ENCODE measurements at places on chromosomes 6 and 20.
A peak's percentile ranks its signal among the peaks of the same experiment; 100 is the strongest.

DNA sequence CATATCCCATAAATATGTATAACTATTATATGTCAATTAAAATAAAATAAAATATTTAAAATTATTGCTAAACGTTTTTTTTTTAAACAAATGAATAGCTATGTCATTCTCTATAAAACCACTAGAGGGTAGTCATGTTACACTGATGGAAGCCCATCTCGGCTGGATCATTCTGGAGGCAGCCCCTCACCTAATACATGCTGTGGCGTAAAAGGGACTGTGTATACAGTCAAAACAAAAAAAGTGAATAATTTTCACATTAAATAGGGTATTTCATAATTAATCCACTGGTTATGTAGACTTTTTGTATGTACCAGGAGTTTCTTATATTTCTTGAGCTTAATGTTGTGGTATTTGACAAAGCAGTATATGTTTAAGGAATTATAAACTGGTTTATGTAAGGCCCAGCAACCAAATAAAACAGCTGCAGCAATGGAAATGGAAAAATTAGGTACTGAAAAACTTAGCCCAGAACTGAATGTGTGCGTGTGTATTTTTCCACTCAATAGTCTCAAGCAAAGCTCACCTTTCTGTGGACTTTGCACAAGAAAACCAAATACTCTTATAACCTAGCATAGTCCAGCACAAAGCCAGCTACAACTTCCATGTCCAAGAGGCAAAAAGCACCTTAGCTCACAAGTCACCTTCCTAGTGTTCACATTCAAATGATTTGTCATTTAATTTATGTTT lies 81.7 kb downstream of the COL9A1 start:
- peak; percentile 26 for DNase-seq

DNA sequence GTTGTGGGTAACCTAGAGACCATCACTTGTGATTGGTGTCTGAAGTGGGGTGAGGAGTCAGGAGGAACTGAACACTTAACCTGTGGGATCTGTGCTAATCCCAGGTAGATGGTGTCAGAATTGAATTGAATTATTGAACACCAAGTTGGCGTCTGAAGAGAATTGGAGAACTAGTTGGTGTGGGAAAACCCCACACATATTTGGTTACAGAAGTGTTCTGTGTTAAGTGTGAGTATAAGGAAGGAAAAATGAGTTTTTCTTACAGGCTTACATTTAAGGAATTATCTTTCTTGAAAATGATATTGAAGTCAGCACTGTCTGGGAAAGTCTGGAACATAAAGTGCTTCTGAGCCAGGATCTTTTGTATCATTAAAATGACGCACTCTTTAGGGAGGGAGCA lies 182.9 kb upstream of the ECI2 start:
- DNase-seq, result no peak

DNA sequence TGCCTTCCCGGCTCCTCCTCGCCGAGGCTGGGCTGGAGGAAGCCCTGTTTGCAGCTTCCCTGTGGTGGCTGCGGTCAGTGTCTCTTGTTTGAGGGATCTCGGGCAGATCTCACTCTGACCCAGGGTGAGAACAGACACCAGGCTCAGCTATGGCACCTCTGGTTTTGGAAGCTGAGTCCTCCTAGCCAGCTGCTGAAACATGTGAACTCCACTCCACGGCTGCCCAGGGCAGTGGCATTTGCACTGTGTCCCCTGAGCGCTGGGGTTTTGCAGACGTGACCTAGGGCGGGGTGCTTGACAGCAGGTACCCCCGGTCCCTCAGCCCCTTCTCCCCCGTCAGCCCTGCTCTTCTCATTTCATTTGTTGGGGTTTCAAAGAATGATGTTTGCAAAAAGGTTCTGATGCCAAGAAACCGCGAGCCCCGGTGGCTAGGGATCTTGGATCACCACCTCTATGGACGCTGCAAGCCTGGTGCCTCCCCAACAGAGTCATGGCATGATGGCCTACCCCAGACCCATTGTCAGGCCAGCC lies 55.0 kb upstream of the DACT2 start:
- DNase-seq, result no peak

- no peak for DNase-seq
Measured at GRCh38 chr6:112296122-112296521, 41.8 kb upstream of the LAMA4 start.

- peak; percentile 21 for DNase-seq
Measured at GRCh38 chr6:152636021-152636608, 1.0 kb downstream of the SYNE1 start.

DNA sequence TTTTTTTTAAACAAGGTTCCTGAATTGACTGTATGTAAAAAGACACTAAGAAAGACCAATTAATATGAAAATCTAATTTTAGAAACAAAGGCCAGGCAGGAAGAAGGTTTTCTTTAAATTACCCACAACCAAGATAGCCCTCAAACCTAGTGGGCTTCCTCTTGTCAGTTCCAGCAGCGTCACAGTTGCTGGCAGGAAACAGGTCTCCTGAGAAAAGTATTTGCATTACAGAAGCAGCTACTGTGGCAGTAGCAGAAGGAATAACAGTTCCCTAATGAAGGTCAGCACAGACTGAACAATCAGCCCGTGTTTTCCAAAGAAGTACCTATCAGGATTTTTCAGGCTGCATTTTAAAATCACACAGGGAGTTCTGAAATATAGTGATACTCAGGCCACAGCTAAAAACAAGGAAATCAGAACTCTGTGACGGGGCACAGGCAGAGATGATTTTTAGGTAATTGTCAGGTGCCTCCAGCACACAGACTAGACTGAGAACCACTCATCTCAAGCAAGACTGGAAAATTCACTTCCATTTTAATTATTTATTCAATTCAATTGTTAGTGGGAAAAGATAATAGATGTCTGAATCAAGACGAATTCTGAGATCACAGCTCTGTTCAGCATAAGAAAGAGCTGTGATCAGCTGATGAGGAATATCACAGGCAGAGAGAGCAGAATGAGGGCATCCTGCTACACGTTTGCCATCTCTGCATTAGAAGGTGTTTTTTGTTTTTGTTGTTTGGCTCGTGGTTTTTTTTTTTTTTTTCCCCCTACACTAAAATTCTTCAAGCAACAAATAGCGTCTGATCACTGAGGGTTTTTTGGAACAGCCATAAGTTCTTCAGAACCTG lies 230.5 kb upstream of the KHDRBS2 start:
- no peak for DNase-seq

DNA sequence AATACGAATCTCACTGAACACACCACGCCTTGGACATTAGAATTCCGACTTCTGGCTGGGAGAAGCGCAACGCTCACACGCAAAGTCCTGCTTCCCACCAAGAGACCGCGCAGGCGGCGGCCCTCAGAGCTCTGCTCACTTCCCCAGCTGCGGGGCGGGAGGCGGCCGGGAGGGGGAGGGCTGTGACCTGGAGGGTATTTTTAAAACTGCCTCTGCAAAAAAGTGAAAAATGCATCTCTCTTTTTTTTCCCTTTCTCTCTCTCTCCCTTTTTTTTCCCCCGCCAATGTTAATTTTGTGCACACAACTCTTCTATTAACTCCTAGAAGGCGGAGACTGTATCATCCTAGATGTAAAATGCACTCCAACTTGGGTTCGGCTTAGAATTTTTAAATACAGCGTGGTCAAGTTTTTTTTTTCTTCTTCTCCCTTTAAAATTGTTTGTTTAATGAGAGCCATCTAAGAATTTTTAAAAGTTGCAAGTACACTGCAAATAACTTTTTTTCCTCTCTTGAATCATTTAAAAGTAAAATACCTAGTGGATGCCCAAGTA lies 66.4 kb downstream of the STX11 start:
- no peak for DNase-seq

DNA sequence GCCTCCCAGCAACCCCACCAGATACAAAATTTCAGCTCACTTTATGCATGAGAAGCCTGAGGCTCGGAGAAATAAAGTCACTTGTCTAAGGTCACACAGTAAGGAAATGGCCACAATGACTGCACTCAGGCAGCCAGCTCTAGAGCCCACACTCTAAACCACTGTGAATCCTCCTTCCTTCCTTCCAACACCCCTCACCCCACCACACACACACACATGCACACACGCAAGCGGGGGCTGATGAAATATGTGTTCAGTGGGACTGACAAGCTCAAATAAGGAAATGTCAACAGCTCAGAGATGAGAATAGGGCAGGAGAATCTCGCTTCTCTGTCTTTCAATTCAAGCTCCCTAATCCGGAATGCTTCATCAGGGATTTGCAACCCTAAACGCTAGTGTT lies 6.0 kb upstream of the BPIFA1 start:
- DNase-seq, result no peak

DNA sequence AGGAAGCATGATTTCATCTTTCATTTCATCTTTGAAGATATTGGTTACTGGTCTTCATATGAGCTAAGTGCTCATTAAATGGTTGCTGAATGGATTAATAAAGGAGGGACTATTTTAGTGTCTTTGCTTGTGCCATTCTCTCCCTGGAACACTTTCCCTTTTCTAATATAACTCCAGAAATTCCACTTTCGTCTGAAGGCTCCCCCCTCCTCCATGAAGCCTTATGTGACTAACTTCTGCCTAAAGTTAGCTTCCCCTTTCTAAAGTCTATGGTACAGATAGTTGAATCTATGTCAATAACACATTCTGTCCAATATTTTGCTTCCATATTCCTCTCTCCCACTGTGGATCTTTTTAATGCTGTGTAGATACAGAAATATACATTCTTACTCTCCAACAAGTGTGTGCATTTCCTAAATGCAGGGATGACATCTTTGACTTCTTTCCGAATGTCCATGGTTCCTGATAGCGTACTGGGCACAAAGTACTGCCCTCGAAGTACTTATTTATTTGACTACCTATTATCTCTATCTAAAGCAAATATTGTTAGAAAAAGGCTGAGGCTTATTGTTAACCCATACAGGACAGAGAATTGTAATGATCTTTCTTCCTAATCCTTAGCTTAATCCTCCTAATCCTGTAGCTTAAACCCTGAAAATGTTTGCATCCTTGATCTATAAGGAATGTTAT lies 84.7 kb upstream of the ELOVL5 start:
- DNase-seq, result no peak

GRCh38 chr6:33758815-33759216 lies 12.1 kb upstream of the IP6K3 start:
- DNase-seq, result no peak

GRCh38 chr6:85372915-85373270 lies 77.0 kb upstream of the NT5E start:
- no peak for DNase-seq

GRCh38 chr6:46215777-46216176 lies 45.0 kb upstream of the ENPP5 start:
- no peak for DNase-seq

DNA sequence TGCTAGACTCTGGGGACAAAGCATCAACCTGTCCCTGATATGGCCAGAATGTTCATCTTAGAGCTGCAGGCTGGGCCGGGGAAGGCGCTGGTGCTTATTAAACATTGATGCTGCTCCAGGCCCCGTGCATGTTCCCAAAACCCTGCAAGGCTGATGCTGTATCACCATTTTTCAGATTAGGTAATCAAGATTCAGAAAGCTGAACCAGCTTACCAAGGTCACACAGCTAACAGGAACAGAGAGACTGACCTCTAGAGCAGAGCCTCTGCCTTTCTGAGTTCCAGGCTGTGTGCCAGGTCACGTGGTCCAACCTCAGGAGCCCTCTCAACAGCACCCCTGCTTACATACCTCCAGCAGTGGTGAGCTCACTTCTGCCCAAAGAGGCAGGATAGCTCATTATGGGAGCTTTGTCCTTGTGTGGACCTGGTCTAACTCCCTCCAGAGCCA lies 16.1 kb upstream of the VSTM2L start:
- no peak for DNase-seq

DNA sequence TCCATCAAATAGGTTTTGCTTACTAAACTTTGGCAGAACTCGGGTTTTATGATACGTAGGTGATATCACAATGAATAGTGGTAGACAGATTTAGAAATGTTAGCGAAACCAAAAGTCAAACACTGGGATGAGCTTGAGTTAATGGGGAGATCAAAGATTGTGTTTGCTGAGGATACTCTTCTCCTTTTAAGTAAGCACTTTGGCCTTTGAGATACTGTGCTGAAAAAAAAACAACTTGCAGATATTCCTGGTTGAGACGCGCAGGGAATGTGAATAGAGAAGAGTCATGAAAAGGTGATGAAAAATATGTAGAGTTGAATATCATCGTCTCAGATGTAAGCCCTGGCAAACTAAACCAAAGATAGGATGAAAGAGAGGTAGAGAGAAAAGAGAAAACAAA lies 48.3 kb downstream of the TRMT11 start:
- no peak for DNase-seq

DNA sequence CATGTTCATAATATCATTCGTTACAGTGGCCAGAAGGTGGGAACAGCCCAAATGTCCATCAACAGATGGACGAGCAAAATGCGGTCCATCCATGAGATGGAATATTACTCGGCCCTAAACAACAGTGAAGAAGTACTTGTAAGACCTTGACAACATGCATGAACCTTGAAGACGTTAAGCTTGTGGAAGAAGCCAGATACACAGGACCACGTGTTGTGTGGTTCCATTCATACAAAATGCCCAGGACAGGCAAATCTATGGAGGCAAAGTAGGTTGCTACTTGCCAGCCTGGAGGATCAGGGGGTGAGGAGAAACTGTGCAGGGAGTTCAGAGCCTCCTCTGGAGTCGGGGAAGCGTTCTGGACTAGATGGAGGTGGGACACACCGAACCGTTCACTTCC lies 207.1 kb downstream of the ERMARD start:
- no peak for DNase-seq

DNA sequence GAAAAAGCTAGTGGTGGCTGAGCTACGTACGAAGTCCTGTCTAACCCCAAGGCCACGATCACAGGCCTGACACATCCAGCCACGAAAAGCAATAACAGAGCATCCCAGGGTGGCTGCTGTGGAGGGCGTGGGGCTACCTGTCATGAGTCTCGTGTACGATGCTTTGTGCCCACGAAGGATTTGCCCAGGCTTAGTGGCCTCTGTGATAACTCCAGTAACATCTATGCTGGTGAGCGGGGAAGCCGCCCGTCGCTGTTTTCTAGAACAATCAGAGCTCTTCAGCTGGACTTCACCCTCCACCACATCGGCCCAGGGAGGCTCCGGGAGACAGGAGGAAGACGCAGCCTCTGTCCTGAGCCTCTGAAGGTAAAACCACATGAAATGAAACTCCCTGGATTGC lies 250.5 kb downstream of the TAF4 start:
- DNase-seq, result no peak

DNA sequence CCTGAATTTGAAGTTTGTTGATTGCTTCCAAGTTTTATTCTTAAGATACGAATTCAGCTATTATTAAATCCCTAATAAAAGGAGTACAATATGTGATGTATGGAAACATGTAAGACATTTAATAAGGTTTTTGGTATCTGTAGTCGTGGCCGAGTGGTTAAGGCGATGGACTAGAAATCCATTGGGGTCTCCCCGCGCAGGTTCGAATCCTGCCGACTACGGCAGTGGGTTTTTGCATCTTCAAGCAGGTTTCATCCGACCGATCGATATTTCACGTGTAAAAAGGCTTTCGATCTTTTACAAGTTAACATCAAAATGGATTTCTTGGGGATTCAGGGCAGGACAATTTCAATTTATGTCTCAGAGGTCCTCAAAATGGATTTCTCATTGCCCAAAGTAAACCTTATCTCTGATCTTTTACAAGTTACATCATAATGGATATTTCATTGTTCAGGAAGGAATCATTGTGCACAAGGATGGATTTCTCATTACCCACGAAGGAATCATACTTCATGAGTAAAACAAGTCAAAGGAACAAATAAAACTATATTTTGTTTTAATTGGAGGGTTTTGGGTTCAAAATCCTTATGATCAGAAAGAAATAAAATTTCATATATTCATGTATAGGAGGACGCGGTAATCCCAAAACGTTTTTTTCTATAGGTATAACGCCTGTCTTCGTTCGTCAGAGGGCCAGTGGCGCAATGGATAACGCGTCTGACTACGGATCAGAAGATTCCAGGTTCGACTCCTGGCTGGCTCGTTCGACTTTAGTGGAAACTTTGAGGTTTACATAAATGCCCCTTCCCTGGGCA lies 37.3 kb upstream of the BTN3A2 start:
- DNase-seq, result no peak

GRCh38 chr20:49132995-49133478 lies 55.1 kb downstream of the STAU1 start:
- peak; percentile 61 for DNase-seq
